ENCODE measurements at places on chromosomes 3 and 15. TPM values are rescaled to one million over a fixed set of nuclear protein-coding genes. Genes with fewer than 3 reads are reported as not detected.

GRCh38 chr3:109631897-109632296, 294.6 kb upstream of the DPPA4 start:
- H3K36me3 ChIP-seq, result no peaks in the 10 kb centered on the region
- H3K27ac ChIP-seq, result no peak overlapping the region
- no peak overlapping the region for H3K4me3 ChIP-seq
- H3K27me3 ChIP-seq, result no peaks in the 10 kb centered on the region
- H3K4me1 ChIP-seq, result no peaks in the 10 kb centered on the region

TRH gene
- total RNA-seq, result not detected

GRCh38 chr3:87949879-87950208, 109.0 kb downstream of the CGGBP1 start:
- H3K27ac ChIP-seq, result no peak overlapping the region
- no peaks in the 10 kb centered on the region for H3K36me3 ChIP-seq
- DNase-seq, result no peak
- H3K4me3 ChIP-seq, result no peak overlapping the region
- no peaks in the 10 kb centered on the region for H3K27me3 ChIP-seq

DNA sequence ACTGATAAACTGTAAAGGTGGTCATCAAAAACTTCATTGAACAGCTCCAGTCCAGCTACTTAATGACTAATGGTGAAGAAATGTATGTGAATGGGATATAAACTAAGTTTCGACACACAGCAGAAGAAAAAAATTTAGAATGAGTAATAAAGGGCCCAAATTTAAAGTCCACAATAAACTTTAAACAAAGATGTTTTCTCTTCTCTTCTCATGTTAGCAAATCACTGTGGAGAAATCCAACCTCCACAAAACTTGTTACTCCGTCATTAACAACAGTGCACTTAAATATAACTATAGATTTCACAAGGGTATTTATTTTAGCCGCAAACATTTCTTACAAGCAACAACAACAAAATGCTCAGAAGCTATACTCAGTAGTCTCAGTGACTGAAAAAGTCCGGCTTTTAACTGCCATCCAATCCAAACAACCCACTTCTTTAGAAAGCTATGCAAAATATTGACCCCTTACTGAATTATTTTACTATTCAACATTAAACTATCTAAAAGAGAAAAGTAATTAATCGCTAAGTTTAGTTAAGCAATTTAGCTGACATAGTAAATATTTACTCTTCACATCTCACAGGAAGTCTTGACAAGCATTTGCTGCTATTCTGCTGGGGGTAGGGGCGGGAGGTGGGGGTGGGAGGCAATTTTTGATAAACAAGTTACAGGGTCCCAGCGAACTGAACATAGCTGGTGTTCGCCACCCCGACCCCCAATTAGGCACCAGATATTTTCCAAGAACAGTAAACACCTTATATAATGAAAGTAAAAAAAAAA, 2.4 kb downstream of the IGF2BP2 start:
- H3K4me1 ChIP-seq, result peaks cover 24% of the 10 kb centered on the region
- peak overlapping the region; percentile 94 for H3K4me3 ChIP-seq
- H3K27me3 ChIP-seq, result no peaks in the 10 kb centered on the region
- peak; percentile 8 for DNase-seq
- no peaks in the 10 kb centered on the region for H3K36me3 ChIP-seq

DNA sequence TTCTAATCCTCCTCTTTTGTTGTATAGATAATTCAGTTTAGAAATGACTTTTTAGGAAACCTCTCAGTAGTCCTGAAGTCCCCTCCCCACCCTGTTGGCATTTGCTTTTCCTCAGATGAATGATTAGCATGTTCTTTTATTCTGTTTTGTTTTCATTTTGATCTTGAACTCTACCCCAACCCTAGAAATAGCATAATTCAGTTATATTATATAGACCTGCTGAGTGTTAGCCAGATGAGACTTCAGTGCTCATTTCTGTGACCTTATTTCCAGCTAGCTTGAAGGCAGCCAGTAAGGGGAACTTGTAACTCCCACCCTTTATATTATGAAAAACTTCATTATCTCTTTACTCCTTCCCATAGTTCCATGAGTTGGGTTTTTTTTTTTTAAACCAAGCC, 41.2 kb downstream of the SNRK start:
- H3K36me3 ChIP-seq, result no peaks in the 10 kb centered on the region
- no peak for DNase-seq
- 0 out of 2 replicates have a peak, but pooled peaks cover 3% of the 10 kb centered on the region for H3K4me1 ChIP-seq
- H3K27ac ChIP-seq, result no peak overlapping the region

- no peaks in the 10 kb centered on the region for H3K36me3 ChIP-seq
- no peaks in the 10 kb centered on the region for H3K27me3 ChIP-seq
- H3K4me1 ChIP-seq, result no peaks in the 10 kb centered on the region
- H3K27ac ChIP-seq, result no peak overlapping the region
Observed at GRCh38 chr3:148372206-148372875, 325.4 kb upstream of the AGTR1 start.

CADM2 gene
- total RNA-seq, result 20.8 TPM

DNA sequence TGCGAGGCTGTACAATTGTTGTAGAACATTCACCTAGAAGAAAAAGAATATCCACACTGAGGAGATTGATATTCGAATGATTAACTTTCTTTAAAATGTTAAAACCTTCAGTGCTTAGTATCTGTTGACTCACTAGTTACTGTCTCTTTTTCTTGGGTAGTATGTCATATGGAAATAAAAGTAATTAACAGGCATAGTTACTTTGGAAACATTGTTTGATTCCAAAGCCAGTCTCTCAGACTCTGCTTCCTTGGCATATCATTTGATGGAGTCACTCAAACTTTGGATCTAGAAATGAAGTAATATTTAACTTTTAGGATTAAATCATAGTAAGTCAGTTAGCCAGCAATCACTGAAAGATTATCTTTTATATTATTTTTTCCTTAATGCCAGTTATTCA, 63.4 kb downstream of the MAP2K5 start:
- no peak for DNase-seq
- H3K27me3 ChIP-seq, result no peaks in the 10 kb centered on the region
- no peaks in the 10 kb centered on the region for H3K36me3 ChIP-seq
- peaks cover 12% of the 10 kb centered on the region for H3K4me1 ChIP-seq
